NCI-H526 (cell line): ENCODE measurements at places on chromosomes 7 and 10.
A peak's percentile ranks its signal among the peaks of the same experiment; 100 is the strongest.

DNA sequence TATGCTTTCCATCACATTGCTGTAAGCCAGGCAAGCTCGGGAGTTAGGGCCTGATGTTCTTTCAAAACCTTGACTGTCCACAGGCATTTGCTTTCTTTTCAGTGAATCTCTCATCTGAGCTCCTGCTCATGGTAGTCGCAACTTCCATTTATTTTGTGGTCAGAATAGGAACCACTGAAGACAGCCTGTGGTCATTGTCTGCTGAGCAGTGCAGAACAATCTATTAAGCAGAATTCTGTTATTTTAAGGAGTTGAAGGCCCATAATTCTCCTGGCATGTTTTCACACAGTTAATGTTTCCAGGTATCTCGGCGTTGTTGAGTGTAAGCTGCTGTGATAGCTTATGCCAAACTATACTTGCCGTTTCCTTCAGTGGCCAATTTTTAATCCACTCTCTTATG lies 491.1 kb upstream of the AKR1E2 start:
- no peak for DNase-seq

- peak; percentile 38 for DNase-seq
Measured at GRCh38 chr7:108004220-108005142, 1.5 kb upstream of the LAMB1 start.

DNA sequence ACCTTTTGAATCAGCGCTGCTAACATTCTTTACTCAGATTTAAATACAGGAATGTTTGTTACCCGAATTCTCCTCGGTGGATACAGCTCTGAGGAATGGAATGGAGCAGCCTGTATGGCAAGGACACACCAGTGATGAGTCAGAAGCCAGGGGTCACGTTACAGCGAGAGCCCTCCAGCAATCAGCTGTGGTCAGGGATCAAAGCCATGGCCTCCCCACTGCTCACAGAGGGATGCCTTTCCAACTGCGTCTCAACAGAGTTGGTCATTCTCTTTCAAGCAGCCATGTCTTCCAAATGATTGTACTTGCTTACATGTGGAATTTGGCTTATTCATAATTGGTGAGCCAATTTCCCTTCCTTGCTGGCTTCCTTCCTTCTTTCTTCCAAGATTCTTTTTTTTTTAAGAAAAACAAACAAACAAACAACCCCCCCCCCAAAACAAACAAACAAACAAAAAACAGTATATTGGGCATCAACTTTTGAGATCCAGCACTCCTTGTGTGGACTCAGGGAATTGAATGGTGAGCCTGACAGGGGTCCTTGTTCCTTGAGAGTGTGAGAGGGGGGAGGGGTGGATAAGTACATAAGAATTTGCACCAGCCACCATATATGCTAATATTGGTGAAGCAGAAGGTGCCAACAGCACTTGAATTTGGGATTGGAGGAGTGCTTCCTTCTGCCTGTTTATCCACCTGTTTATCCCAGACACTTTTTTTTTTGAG lies 100.2 kb downstream of the ATXN7L1 start:
- DNase-seq, result no peak

- DNase-seq, result no peak
Measured at GRCh38 chr7:3455806-3456595, 154.9 kb downstream of the SDK1 start.

DNA sequence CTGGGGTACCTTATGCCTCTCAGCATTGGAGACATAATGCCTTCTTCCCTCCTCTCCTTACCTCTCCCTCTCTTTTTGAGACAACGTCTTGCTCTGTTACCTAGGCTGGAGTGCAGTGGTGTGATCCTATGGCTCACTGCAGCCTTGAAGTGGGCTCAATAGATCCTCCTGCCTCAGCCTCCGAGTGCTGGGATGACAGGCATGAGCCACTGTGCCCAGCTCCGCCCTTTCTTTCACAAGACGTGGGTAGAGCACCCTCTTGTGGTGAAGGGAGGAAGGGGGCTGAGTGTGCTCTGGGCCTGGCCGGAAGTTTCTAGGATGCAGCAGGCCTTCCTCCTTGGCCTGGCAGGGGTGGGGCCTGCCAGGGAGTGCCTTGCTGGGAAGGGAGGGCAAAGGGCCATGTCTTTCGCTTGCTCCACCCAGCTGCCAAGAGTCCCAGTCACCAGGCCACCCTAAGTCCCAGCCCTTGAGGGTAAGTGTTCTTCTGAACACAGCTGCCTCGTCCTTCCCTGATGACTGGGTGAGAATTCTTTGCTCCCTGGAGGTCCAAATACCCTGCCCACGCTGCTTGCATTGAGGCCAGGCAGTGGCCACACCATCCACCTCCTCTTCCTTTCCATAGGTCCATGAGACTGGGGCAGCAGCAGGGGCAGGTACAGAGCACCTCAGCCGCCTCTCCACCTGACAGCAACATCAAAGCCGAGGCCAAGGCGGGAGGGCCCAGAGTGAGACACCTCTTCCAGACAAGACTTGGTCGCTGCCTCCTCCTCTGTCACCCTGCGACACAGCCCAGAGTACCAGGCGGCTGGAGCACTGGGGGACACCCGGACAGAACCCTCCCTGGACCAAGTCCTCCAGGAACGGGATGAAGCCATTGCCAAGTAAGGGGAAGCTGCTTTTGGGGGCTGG lies 3.7 kb downstream of the ABHD11 start:
- DNase-seq, result peak; percentile 87

DNA sequence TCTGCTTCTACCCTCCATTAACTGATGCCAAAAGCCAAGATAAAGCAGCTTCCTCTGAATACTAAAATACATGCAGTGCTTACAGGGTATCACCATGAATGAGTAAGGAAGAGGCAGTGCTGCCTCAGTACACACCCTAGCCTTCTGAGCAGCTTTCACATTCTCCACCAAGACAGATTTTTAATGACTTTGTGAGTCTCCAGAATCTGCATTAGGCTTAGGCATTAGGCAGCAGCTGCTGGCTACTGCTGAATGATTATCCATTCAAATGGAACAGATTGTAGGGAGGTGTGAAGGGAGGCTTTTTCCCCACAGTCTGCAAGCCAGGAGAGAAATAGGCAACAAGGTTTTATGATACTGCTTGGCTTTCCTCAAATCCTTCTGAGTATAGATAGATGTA lies 1226.7 kb upstream of the LRRN3 start:
- no peak for DNase-seq

DNA sequence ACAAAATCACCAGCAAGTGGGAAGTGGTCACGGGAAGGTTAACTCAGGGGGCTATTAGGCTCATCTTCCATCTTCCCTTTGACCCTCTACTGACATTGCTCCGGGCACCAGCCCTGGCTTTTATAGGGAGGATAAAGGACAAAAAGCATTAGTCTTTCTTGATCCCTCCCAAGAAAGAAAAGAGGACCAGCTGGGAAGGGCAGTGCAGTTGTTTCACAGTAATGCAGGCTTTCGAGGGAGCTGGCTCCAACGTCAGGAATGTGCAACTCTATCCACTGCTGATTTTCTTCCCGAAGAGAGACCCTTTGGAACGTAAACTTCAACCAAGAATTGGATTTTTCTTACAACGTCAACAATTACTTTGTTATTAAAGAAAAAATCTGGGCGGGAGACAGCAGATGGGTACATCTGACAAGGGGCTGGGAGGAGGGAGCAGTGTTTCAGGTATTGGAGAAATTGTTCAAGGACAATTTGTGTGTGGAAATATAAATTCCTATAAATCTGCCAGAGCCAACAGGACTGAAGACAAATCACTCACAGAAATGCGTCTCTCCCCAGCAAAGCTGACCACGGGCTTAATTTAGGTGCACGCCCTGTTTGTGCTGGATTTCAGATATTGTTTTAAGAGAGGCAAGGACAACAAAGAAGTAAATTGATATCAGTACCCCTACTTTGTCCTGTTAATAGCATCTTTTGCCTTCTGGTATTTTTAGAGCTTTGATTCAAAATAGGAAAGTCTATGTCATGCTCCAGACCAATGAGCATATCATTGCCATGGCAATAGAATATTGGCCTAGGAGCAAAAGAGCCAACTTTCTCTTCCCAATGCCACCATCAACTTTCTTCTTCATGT lies 23.4 kb upstream of the ARID5B start:
- no peak for DNase-seq

DNA sequence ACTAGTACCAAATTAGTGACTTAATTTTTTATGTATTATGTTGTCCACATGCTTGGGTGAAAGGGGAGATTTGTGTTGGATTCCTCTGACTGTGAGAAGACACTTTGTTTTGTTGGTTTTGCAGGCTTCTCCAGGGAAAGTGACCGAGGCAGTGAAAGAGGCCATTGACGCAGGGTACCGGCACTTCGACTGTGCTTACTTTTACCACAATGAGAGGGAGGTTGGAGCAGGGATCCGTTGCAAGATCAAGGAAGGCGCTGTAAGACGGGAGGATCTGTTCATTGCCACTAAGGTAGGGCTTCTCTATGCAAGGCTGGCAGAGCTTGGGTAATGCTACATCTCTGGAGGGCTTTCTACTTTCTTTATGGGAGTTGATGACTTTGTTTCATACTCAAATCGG lies 4.5 kb downstream of the AKR1E2 start:
- no peak for DNase-seq

GRCh38 chr7:151755131-151755801 lies 121.6 kb downstream of the PRKAG2 start:
- DNase-seq, result no peak

DNA sequence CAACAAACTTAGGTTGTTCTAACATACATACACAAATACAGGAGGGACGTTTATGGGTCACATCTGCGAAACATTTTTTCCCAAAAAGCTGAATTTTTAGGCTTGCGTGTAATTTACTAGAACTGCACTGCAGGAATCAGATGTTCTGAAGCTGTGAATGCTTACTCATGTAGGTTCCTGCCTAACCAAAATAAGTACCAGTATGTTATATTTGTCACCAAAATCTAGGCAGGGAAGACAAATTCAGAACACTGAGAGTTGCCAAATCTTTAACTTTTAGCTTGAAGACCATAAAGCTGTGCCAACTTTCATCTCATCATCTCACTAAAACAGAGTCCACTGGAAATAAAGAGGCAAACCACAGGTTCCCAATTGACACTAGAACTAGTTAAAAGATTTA lies 5.7 kb downstream of the UBE2H start:
- DNase-seq, result no peak

GRCh38 chr10:8331896-8332729 lies 277.6 kb downstream of the GATA3 start:
- peak; percentile 50 for DNase-seq

DNA sequence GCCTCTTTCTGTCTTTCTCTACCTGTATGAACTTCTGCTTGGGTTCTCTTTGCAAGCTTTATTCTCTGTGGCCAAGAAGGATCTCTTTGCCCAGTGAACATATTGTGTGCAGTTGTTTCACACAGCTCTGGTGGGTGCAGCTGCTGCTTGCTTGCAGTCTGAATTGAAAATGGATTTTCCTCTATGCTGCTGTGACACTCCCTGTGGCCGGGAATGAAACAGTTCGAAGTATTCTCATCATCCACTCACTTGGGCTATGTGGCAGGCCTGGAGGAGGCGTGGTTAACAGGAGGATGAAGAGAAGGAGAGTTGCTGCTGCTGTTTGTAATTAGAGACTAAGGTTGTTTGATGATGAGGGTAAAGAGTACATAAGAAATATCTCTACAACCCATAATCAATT lies 28.4 kb upstream of the ITGA8 start:
- peak; percentile 63 for DNase-seq

DNA sequence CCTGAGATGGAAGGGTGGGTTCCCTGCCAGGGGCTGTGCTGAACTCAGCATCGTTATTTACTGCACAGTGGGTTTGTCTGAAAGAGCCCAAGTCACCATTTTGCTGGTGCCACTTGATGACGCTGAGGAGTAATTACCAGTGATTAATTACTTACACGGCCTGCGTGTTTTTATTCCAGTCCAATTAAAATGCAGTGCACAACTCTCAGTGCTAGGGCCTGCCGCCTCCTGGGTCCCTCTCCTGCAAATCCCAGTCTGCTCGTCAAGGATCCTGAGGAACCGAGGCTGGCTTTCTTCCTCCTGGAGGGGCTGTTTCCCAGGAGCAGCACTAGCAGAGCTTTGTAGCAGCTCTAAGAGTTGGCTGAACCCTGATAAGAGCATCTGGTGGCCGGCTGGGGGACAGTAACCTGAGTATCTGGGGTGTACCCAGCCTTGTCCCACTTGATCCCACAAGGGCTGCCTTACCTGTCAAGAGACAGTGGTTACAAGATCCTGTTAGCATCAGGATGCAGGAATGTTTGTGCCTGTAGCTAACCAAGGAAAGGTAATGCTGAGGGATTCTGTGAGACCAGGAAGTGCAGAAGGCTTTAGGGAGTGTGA lies 45.1 kb upstream of the LRRC4 start:
- no peak for DNase-seq

DNA sequence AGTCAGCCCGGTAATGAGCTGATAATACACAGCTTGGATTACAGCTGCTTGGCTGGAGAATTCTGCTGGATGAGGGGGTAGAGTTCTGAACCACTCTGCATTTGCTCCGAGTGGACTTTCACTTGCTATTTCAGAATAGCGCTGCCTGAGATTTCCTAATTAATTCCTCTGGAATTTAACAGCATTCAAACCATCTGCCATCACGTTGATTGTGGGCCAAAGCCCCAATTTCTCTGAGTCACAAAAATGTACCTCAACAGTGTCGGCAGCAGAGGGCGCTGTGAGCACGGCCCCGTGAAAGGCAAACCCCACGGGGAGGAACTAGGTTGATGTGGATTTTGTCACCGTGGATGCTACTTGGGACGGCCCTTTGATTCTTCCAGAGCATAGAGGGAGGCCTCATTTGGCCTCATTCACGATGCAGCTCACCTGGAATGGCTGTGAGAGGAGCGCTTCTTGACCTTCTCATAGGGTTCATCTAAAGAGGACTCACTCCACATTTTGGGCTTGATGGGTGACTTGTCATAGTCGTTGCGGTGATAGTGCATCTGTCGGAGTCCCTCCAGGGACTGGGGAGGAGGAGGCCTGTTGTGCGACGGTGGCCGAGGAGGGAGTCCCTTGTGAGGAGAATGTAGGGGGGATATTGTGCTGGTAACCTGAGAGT lies 73.3 kb downstream of the PRPF18 start:
- DNase-seq, result no peak

DNA sequence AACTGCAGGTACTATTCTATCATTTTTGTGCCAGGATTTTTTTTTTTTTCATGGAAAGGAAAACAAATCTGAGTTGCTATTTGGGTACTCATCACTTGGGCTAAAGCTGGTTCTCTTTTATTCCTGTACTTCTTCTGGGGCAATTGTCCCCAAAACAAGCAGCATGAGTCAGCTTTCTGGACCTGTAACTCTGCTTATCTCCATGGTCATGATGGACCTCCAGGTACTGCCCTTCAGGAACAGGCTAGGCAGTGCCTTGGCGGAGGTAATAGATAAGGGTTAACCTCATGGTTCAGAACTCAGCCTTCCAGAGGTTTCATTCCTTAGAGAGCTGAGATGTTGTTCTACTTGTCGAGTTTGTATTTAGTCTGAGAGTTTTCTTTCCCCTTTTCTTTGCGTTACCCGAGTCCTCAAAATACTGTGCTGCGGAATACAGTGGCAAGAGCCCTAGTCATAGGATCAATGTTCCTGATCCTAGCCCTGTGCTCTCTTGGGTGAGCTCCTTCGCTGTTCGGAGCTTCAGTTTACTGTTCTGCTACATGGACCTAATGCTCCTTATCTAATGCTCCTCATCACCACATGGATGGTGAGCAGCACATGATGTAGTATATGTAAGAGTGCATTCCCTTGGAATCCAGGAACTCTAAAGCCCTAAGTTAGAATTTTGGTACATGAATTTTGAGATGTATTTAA lies 74.6 kb downstream of the LRGUK start:
- DNase-seq, result no peak

GRCh38 chr7:82699773-82700186 lies 256.2 kb upstream of the CACNA2D1 start:
- no peak for DNase-seq

GRCh38 chr10:58778966-58779365 lies 266.3 kb downstream of the BICC1 start:
- DNase-seq, result no peak
